Activated naive CD4-positive, alpha-beta T cell treated with Interleukin-2 at 50 U/mL for 16 hours (primary cell): ENCODE measurements at places on chromosomes 13 and 19.

- DNase-seq: no peak
Measured at GRCh38 chr13:33204130-33204927, 81.2 kb downstream of the STARD13 start.

DNA sequence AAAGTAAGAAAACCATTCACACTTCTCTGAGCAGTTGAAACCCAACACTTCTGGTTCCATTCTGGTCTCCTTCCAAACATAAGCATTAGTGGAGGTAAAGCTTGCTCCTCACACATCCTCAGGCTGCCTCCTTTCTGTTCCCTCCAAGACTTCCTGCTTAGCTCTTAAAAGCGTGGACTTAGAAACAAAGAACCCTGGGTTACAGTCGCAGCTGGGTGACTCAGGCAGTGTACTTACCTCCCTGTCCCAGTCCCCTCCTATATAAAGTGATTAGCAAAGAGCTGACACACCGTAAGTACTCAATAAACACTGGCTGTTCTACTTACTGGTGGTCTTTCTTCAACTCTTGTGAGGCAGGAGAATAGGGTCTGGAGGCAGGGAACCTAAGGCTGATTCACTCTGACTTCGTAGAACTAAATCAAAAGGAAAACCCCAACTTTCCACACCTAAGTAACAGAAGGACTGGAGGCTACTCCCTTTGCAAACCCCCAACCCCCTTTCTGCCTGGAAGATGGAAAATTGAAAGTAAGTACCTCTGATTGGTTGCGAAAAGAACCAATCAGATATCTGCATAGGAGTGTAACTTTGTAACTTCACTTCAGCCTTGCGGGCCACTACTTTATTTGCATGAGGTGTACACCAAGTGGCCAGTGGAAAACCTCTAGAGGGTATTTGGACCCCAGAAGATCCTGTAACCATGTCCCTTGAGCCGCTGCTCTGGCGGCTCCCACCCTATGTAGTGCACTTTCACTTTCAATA, 165.4 kb downstream of the SUCLA2 start:
- no peak for DNase-seq

DNA sequence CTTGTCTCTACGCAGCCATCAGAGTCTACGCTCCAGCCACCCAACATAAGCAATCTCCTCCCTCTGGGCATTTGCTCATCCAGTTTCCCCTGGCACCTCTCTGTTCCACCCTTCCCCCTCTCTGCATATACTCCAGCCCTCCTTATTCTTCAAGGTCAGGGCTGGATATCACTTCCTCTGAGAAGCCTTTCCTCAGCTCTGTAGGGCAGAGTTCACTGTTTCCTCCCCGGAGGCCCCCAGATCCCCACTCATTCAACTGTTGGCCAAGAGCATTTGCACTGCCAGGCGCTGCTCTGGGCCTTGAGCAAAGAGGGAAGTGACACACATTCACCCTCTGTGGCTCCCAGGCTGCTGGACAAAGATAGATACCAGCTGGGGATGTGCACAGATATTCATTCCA, 3.3 kb downstream of the FCGRT start:
- DNase-seq: no peak

- no peak for DNase-seq
Measured at GRCh38 chr19:308471-309205, 17.4 kb upstream of the PLPP2 start.

- DNase-seq: no peak
Measured at GRCh38 chr19:18895038-18895823, 727 bp downstream of the CERS1 start.

- DNase-seq: peak; percentile 50
Measured at GRCh38 chr19:10861103-10861651, 10.2 kb upstream of the CARM1 start.

DNA sequence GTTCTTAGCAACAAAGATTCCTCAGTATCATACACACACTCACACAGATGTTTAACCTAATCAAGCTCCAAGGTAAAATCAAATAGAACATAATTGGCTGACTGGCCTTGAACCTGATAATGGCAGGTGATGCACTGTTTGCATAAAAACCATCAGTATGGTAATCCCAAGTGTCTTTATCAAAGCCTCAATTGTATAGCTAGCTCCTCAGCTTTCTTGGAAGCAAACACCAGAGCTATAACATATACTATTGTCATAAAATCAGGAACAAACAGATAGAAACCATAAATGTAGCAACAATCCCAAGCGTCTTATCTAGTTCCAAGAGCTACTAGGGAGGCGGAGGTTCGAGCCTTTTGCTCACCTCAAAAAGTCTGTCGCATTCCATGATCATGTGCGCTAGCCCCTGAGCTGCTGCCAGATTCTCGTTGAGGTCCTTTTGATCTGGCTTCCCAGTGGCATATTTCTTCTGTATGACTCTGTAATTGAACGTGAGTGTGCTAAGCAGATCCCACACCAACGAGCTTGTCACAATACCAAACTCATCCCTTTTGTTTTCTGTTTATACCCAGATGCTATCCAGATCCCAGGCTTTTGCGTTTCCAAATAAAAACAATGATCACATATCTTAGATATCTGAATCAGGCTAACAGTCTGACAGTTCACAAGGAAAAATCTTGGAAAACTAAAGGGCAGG, 95.3 kb downstream of the KL start:
- no peak for DNase-seq

- DNase-seq: no peak
Measured at GRCh38 chr19:37930416-37930815, 23.4 kb downstream of the SIPA1L3 start.

DNA sequence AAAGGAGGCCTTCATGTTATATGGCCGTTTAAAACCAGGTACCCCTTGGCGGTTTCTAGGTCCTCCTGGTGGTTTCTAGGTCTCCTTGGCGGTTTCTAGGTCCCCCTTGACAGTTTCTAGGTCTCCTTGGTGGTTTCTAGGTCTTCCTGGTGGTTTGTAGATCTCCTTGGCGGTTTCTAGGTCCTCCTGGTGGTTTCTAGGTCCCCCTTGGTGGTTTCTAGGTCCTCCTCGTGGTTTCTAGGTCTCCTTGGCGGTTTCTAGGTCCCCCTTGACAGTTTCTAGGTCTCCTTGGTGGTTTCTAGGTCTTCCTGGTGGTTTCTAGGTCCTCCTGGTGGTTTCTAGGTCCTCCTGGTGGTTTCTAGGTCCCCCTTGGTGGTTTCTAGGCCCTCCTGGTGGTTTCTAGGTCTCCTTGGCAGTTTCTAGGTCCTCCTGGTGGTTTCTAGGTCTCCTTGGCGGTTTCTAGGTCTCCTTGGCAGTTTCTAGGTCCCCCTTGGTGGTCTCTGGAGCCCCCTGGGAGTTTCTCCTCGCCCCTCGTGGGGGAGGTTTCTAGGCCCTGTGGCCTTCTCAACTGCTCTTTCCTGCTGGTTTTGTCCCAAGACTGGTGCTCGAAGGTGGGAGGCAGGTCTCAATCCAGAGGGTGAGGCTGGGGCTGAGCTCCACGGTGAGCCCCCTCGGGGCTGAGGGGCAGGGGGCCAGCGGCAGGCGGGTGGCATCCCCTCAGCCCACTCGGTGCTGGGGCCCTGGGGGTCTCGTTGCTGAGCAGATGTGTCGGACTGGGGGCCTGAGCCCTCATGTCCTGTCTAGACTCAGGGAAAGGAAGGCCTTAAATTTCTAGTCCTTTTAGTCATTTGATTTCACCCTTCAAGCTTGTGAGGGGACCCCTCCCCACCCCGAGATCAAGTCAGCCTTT, 8.0 kb downstream of the HCN2 start:
- no peak for DNase-seq

GRCh38 chr13:113822956-113823744, 40.7 kb downstream of the GAS6 start:
- DNase-seq: no peak

- DNase-seq: peak; percentile 64
Measured at GRCh38 chr19:55484593-55485438, at the start of gene NAT14. Gene NAT14 (plus strand): TSS chr19:55485188. CDS start chr19:55485709, 521 bp downstream.

DNA sequence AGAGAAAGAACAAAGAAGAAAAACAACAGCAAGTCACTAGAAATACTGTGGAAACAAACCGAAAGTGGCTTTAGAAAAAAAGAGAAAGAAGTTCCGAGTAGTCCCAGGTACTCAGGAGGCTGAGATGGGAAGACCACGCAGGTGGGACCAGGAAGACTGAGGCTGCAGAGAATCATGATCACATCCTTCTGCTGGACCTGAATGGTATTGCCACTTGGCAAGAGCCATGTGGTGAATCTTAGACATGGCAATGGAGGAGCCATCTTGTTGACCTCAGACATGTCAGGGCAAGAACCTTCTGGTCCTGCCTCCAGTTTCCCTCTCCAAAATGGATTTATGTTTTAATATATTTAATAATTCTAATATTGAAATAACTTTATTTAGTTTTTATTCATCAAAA, 37.4 kb upstream of the ZNF724 start:
- no peak for DNase-seq

DNA sequence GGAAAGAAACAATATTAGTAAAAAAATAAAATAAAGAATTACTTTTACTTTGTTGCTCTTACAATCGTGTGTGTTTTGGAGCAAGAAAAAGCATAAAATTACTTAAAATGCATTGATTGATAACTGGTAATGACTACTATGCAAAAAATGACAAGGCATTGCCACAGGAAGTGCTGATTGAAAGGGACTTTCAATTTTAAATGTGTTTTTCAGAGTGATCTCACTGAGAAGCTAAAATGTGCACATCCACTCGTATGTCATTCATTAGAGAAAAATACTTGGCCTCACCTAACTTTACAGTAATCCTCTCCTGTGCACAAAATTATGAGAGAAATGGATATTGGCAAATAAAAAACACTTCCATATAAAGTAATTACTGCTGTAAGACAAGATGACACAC, 934.9 kb downstream of the SLITRK6 start:
- DNase-seq: no peak

DNA sequence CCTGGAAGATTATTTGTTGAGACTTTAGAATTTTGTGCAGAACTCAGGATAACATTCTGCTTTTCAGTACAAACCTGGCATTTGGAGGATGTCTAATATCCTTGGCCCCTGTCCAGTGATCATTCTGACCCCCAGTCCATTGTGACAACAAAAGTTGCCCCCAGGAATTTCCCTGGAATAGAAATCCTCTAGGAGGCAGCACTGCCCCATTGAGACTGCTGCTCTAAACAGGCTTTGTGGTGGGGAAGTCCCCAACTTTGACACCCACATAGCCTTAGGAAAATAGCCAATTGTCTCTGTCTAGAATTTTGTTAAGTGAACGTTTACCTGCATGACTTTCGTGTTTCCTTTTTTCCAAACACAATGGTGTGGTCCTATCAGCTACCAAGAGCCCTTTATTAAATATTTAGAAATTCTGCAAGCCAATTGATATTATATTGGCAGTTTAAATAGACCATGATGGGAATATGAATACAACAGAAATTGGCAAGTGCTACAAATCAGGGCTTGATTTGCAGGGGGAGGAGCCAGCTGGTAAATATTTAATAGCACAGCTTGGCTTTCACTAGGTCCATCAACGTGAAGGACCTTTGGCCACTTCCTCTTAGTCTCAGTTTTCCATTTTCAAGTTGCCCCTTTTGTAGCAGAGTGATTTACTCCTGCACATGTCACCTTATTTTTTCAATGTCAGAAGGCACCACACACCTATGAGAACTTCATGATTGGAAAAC, 451.7 kb downstream of the EFNB2 start:
- no peak for DNase-seq

- no peak for DNase-seq
Measured at GRCh38 chr19:30673336-30673735, 301.2 kb downstream of the ZNF536 start.

DNA sequence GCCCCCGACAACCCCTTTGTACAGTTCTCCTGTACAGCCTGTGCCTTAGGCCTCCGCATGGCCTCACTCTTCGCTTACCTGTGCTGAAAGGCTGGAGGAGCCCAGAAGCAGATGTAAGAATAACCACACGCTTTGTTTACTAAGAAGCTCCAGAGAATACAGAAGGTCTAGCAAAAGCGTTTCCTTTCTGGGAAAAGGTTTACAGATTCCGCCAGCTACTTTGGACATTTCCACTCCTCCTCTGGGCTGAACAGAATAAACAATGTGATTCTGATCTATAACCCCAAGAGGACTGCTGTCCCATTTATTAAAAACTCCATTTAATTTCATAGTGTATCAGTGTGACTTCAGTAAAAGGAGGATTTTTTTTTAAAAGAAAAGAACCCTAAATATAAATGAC, 339.2 kb downstream of the DNAJC15 start:
- DNase-seq: no peak

GRCh38 chr19:36963280-36963679, 47.1 kb downstream of the ZNF568 start:
- no peak for DNase-seq

DNA sequence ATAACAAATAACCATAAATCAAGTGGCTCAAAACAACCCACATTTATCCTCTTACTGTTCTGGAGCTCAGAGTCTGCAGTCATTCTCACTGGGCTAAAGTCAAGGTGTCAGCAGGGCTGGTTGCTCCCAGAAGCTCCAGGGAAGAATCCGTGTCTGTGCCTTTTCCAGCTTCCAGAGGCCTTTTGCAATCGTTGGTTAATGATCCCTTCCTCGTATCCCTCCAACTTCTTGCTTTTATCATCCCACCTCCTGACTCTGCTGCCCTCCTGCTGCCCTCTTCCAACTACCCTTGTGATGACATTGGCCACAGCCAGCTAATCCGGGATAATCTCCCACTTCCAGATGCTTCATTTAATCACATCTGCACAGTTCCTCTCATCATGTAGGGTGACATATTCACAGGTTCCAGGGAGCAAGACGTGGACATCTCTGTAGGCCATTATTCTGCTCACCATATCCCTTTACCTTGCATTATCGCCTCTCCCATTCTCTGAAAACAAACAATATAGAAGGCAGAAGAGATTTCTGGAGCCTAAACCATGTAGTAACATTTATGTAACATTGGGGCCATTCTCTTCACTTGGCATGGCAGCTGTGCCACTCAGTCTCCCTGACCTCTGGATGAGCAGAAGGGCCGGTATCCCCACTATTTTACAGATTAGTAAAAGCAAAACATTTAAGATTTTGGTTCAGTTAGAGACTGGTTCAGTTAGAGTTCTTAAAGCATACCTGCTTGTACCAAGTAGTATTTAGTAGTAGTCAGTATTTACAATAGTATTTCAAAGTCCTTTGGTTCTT, 53.5 kb downstream of the RFC3 start:
- DNase-seq: no peak

DNA sequence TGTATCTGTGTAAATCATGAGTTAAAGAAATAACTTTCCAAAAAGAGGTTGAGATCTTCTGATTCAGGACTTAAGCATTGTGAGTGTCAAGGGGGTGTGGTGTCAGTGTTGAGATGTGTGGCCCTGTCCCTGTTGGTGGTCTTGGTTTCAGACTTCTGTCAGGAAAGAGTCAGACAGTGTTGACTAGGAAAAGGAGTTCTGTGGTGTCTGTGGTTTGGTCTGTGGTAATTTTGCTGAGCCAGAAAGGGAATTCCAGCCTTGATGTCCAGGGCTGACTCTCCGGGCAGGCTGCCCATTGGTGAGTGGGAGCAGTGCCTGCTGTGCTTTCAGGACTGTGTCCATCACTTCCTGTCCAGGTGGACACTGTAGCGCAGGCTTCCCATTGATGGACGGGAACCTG, 39.8 kb upstream of the IGFL4 start:
- no peak for DNase-seq
